CD4-positive, CD25-positive, alpha-beta regulatory T cell (primary cell): ENCODE measurements at places on chromosomes 2 and 18. TPM values are rescaled to one million over a fixed set of nuclear protein-coding genes. Genes with fewer than 3 reads are reported as not detected.

E2F6 gene
- total RNA-seq = 6.7 TPM

- no peak for DNase-seq
Observed at GRCh38 chr2:45980161-45980865, 316.9 kb upstream of the EPAS1 start.

- no peak for DNase-seq
Observed at GRCh38 chr2:205357732-205358131, 324.6 kb upstream of the NRP2 start.

GRCh38 chr18:48828691-48829442 is 121.9 kb downstream of the SMAD7 start:
- no peak for DNase-seq

DNA sequence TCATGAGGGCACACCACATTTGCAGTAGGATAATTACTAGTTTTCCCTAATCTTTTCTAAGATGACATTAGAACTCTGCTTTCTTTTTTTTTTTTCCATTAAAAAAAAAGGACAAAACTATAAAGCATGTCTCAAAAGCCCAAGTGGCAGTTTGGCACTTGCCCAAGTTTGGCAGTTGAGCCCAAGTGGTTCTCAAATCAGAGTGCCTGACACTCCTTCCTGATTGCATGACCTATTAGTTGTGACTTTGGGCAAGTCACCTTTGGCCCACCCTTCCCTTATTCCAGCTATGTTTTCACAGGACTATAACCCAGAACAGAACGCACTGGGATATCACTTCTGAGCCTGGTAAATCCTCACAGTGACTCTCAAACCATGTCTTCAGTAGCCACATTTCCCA is 273.0 kb downstream of the CCDC85A start:
- no peak for DNase-seq
